ENCODE measurements at places on chromosomes 2 and 18. TPM values are rescaled to one million over a fixed set of nuclear protein-coding genes. Genes with fewer than 3 reads are reported as not detected.

DNA sequence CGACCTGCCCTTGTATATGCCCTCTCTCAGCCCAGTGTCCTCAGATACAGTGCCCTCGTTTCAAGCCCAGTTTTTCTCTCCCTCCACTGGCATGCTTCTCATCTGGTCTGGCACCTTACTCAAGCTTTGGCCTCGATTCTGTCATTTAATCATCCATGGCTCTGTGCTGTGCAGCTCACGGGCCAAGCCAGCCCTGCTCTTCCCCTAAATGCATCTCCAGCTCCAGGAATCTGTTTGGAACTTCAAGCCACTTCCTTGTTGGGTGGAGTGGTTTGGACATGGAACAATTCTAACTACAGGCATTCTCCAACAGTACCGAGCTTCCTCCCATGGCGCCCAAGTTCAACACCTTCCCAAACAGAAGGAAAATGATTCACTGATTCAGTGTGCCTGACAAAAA lies 76.7 kb upstream of the ZNF397 start:
- DNase-seq = no peak

SFT2D3 gene
- total RNA-seq = 3.6 TPM

GRCh38 chr2:160993654-160994061 lies 166.6 kb upstream of the TANK start:
- no peak for DNase-seq

KRTCAP3 gene
- total RNA-seq = 0.50 TPM

- no peak for DNase-seq
Measured at GRCh38 chr2:102999958-103000357, 238.1 kb downstream of the TMEM182 start.

KIF5C gene
- total RNA-seq = 4.7 TPM

LGALSL gene
- 1.7 TPM for total RNA-seq

CRYGD gene
- total RNA-seq = not detected

ALPI gene
- not detected for total RNA-seq

PRSS56 gene
- not detected for total RNA-seq

Measured in HT1080 (cell line).